Chondrocyte (in vitro differentiated cells): ENCODE measurements at places on chromosomes 7 and 10. TPM values are rescaled to one million over a fixed set of nuclear protein-coding genes. Genes with fewer than 3 reads are reported as not detected.

The HOXA11 gene
- not detected in 3 replicates for total RNA-seq

The TSPAN15 gene
- 1.7 to 11.1 TPM (median 8.9 TPM) in 3 replicates for total RNA-seq

The SLC29A4 gene
- 6.6 to 10.4 TPM (median 9.7 TPM) in 3 replicates for total RNA-seq

The MSMB gene
- not detected in 3 replicates for total RNA-seq

The TMEM229A gene
- total RNA-seq: not detected in 3 replicates

The TAC1 gene
- total RNA-seq: not detected in 3 replicates

The EZH2 gene
- 10.6 to 11.0 TPM (median 10.6 TPM) in 3 replicates for total RNA-seq

GRCh38 chr10:50431133-50431532 is 179.8 kb upstream of the ASAH2 start:
- no peaks in the 10 kb centered on the region for H3K27me3 ChIP-seq
- no peak for DNase-seq
- no peak overlapping the region for H3K4me3 ChIP-seq
- peak overlapping the region; percentile 32 for H3K27ac ChIP-seq

DNA sequence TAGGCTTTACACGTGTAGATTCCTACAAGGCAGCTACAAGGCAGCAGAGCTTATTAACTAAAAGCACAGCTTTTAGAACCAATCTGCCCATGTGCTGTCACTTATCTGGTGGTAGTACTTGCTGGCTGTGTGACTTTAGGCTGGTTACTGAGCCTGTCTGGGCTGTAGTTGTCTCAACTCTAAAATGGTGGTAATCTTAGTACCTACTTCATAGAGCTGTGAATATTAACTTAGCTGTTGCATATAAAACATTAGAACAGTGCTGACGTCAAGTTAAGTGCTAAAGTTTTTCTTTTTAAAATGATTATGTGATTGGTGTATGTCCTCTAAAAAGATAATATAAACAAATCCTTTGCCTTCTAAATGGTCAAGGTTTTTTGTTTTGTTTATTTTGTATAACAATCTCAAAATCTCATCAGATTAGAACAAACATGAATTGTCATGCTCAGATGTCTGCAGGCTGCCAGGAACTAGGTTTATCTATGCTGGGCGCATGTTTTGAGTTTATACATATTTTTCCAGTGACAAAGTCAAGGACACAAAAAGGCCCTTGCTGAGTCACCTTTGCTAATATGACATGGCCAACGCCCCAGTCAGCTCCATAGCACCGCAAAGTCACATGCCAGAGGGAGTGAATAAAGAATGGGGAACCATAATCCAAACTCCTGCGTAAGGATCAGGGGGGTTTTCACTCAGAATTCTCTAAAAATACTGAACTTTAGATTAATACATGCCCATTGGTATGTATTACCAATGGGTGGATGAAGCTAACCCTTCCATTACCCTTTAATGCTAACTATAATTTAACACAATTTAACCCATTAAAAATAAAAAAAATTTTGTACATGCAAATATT is 39.8 kb upstream of the ARL4A start:
- no peak overlapping the region for H3K27ac ChIP-seq
- no peaks in the 10 kb centered on the region for H3K36me3 ChIP-seq
- no peak overlapping the region for H3K4me3 ChIP-seq
- no peaks in the 10 kb centered on the region for H3K27me3 ChIP-seq
- no peak for DNase-seq
- H3K4me1 ChIP-seq: peaks cover 20% of the 10 kb centered on the region

GRCh38 chr10:54131833-54132232 is 669.2 kb downstream of the PCDH15 start:
- DNase-seq: no peak
- no peaks in the 10 kb centered on the region for H3K36me3 ChIP-seq
- H3K27ac ChIP-seq: no peak overlapping the region

DNA sequence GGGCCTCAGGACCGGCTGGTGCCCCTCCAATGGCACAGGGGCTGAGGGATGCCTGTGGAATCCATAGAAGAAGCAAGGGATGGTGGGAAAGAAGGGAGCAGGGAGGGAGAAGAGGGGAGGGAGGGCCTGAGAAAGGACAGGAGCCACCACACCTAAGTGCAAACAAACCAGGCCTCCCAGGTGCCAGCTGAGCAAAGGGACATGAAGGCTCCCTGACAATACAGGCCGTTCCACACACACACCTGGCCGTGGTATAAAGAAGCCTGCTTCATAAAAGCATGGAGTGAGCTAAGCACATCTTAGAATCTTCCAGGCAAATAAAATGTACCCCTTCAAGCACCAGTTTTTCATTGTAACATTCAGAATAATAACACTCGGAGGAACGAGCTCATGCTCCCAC is 54.0 kb downstream of the OAT start:
- DNase-seq: peak; percentile 68
- no peak overlapping the region for H3K27ac ChIP-seq
- H3K4me3 ChIP-seq: no peak overlapping the region
- peaks cover 2% of the 10 kb centered on the region for H3K36me3 ChIP-seq
- no peaks in the 10 kb centered on the region for H3K4me1 ChIP-seq
- peaks cover 8% of the 10 kb centered on the region for H3K27me3 ChIP-seq

GRCh38 chr10:14074062-14074884 is 256.5 kb downstream of the FRMD4A start:
- no peaks in the 10 kb centered on the region for H3K27me3 ChIP-seq
- peak overlapping the region; percentile 81 for H3K27ac ChIP-seq
- peaks cover 34% of the 10 kb centered on the region for H3K4me1 ChIP-seq
- H3K36me3 ChIP-seq: peaks cover 14% of the 10 kb centered on the region
- H3K4me3 ChIP-seq: peak overlapping the region; percentile 1
- DNase-seq: no peak

DNA sequence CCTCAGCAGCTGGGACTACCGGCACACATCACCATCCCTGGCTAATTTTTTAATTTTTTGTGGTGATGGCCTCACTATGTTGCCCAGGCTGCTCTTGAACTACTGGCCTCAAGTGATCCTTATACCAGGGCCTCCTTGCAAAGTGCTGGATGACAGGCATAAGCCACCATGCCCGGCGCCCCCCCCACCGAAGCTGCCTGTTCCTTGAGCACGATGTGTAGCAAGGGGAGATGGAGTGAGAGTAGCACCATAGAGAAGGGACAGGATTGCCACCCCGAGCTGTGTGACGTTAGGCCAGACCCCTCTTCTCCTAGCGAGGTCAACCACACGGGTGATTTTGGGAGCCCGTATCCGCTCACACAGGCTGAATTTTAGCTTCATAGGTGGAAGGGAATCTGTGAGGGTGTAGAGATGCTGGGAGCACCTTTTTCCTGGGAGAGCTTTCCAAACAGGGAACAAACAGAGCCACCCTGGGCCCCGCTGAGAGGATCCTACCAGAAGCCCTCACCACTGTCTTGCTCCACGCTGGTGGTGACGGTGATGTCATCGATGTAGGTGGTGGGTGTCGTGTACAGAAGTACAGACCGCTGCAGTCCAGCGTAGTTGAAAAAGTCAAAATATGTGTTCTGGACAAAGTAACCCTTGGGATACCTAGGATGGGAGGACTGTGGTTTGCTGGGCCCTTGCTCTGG is 3.0 kb downstream of the GUSB start:
- no peak overlapping the region for H3K4me3 ChIP-seq
- H3K27ac ChIP-seq: no peak overlapping the region
- DNase-seq: peak; percentile 77

DNA sequence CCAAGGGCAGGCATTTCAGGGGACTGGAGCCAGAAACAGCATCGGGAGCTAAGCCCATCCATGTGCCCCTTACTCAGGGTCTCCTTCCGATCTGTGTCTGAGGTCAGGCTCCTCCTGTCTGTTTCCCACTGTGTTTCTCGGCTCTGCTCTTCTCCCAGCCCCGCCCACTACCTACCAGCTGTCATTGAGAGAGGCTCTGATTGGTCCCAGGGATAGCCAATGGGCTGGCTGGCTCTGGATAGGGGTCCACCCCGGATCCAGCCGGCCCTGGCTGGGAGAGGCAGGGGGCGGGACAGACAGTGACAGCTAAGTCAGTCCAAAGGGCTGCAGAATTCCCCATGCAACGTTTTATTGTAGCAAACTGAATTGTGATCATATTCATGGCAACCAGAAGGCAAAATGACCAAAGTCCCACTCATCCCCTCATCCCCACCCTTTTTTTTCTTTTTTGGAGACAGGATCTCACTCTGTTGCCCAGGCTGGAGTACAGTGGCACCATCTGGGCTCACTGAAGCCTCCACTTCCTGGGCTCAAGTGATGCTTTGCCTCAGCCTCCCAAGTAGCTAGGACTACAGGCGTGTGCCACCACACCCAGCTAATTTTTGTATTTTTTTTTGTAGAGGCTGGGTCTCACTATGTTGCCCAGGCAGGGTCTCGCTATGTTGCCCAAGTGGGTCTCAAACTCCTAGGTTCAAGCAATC is 76.3 kb downstream of the CLIP2 start:
- no peak overlapping the region for H3K27ac ChIP-seq
- no peak overlapping the region for H3K4me3 ChIP-seq
- H3K4me1 ChIP-seq: no peaks in the 10 kb centered on the region
- peaks cover 13% of the 10 kb centered on the region for H3K36me3 ChIP-seq

DNA sequence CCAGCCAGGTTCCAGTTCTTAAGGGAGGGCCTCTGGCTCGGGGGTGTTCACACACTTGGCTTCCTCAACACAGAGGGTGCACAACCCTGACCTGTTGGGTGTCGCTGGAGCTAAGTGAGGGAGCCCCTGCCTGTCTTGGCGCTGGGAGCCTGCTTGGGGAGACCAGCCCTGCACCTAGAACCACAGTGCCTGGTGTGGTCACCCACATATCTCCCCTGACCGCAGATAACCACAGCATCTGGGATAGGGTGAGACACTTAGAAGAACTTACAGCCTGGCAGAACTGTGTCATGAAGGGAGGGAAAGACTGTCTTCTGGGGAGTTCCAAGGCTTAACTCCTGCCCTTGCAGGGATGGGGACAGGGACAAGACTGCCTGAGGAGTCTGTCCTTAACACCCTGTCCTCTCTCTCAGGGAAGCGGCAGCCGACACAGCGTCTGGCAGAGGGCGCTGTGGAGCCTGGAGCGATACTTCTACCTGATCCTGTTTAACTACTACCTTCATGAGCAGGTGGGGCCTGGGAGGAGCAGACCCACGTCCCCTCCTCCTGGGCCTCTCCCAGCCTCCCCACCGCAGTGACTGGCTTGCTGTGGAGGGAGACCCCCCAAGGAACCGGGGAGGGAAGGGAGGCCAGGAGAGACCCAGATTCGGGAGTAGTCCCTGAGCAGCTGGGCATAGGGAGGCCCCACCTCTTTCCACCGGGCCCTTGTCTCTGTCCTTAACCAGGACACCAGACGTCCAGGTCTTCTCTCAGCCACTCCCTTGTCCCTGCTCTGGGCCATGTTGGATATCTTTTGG is 59.0 kb downstream of the PALD1 start:
- peaks cover 3% of the 10 kb centered on the region for H3K27me3 ChIP-seq
- H3K27ac ChIP-seq: no peak overlapping the region
- no peak overlapping the region for H3K4me3 ChIP-seq
- no peaks in the 10 kb centered on the region for H3K36me3 ChIP-seq
- DNase-seq: no peak
- H3K4me1 ChIP-seq: peaks cover 10% of the 10 kb centered on the region

DNA sequence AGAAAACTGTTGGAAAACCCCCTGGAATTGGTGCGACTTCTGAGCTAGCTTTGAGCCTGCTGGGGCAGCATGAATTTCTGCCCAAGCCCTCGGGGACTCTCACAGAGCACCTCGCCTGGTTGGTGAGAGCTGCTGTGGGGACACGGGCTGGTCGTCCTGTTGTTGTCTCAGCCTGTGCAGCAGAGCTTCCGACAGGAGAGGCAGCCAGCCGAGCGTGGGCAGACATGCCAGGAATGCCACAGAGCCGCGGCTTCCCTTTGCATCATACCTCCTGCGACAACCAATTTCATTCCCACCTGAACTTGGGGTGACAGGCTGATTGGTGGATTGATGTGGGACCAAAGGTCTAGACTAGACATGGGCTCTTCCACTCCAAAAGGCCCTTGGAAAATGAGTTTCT is 60.2 kb upstream of the NRBF2 start:
- no peak overlapping the region for H3K4me3 ChIP-seq
- DNase-seq: no peak
- H3K36me3 ChIP-seq: no peaks in the 10 kb centered on the region
- H3K27me3 ChIP-seq: peaks cover 2% of the 10 kb centered on the region
- no peak overlapping the region for H3K27ac ChIP-seq

DNA sequence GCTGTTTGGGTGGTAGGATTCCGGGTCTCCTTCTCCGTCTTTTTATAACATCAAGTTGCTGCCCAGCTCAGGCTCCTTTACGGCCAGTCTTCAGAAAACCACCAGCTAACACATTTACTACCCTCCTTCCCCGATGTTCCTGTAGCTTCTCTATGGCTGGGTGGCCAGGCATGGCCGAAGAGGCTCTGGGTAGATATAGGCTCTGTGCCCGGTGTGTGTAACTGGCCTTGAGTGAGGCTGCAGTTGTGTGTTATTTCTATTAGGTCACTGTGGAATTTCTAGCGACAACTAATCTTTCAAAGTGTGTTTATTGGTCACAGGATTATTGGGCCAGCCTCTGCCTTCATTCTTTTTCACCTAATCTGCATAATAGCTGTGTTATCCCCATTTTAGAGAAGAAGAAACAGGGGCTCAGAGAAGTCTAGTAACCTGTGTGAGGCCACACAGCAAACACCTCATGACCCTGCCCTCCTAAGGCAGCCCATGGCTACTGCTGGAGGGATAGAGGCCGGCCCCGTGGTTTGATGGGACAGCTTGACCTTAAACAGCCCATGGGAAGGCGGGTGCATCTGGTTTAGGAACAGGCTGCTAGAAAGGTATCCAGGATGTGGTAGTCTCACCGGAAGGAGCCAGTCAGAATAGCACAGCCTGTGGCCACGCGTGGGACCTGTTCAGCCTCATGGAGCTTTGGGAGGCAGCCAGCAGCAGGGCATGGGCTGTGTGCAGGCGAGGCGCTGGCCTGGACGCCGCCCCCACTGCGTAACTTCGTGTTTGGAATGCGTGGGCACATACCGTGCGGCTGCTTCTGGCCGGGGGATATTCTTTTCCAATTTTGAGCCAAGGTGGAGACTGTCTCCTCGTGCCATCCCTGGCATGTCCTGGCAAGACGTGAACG is 29.7 kb downstream of the HTRA1 start:
- H3K4me1 ChIP-seq: peaks cover 99% of the 10 kb centered on the region
- no peak for DNase-seq
- H3K27ac ChIP-seq: peak overlapping the region; percentile 96
- H3K36me3 ChIP-seq: peaks cover 11% of the 10 kb centered on the region

- no peak overlapping the region for H3K27ac ChIP-seq
- no peak overlapping the region for H3K4me3 ChIP-seq
- peaks cover 22% of the 10 kb centered on the region for H3K4me1 ChIP-seq
- no peak for DNase-seq
- peaks cover 1% of the 10 kb centered on the region for H3K27me3 ChIP-seq
- H3K36me3 ChIP-seq: no peaks in the 10 kb centered on the region
These were observed 223.5 kb upstream of the PHYHIPL start for GRCh38 chr10:58952747-58953466.

DNA sequence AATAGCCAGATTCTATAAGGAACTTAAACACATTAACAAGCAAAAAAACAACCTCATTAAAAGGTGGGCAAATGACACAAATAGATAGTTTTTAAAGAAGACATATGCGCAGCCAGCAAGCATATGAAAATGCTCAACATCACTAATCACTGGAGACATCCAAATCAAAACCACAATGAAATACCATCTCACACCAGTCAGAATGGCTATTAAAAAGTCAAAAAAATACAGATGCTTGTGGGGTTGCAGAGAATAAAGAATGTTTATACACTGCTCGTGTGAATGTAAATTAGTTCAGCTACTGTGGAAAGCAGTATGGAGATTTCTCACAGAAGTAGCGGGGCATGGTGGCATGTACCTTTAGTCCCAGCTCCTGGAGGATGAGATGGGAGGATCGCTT is 164.0 kb downstream of the CHRM2 start:
- H3K27ac ChIP-seq: no peak overlapping the region
- no peaks in the 10 kb centered on the region for H3K36me3 ChIP-seq

GRCh38 chr7:7395785-7396184 is 139.9 kb downstream of the COL28A1 start:
- DNase-seq: no peak
- H3K27ac ChIP-seq: no peak overlapping the region
- peaks cover 10% of the 10 kb centered on the region for H3K36me3 ChIP-seq
- peaks cover 5% of the 10 kb centered on the region for H3K27me3 ChIP-seq
- no peaks in the 10 kb centered on the region for H3K4me1 ChIP-seq
- no peak overlapping the region for H3K4me3 ChIP-seq
